ENCODE measurements at places on chromosomes 4 and X.
A peak's percentile ranks its signal among the peaks of the same experiment; 100 is the strongest.

DNA sequence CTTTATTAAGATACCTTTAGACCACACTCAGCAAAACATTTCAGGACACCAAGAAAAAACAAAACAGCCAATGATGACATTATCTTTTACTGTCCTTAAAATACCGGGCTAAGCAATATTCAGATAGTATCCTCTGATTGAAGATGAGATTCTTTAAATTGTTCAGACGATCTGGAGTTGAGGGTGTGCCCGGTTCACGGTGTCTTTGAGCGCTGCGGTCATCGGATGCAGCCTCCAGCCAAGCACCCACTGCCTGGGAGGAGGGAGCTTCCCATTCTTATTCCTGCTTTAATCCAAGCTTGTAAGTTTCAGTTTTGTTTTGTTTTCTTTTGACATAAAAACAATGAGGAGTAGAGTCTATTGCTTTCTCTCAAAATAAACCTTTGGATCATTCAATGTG is 14.1 kb downstream of the FAM149A start:
- no peak for DNase-seq

- DNase-seq: no peak
Measured at GRCh38 chr4:36027203-36027602, 217.1 kb downstream of the ARAP2 start.

DNA sequence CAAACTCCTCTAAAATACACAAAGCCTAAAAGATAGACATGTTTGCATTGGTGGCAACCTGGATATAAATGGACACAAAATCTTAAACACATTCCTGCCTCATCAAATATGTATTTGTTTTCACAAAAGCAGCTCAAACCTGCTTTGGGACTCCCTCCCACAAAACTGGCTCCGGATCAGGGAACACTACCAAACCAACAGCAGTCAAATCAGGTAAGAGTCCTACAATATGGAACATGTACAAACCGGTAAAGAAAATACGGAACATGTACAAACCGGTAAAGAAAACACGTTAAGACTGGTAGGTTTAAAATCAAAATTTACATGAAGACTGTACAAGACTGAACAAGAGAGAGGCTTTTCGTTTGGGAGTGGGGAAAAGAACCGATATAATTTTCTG is 4.3 kb downstream of the AMTN start:
- DNase-seq: no peak

DNA sequence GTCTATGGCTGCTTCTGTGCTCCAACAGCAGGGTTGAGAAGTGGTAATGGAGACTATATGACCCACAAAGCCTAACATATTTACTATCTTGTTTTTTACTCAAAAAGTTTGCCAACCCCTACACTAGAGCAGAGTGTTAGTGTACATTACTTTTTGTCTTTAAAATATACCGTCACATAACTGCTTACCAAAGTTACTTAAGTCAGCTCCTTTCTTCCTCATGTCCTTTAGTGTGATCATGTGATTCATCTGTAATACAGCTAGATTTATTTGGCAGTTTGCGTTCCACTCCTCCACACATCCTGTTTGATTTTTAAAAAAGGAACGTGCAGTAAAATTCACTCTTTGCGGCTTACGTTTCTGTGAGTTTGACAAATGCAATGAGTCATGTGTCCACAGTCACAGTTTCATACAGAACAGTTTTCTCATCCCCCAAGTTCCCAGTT is 162.4 kb upstream of the GPRIN3 start:
- no peak for DNase-seq

GRCh38 chr4:145388043-145388442 is 93.6 kb upstream of the SMAD1 start:
- DNase-seq: no peak

DNA sequence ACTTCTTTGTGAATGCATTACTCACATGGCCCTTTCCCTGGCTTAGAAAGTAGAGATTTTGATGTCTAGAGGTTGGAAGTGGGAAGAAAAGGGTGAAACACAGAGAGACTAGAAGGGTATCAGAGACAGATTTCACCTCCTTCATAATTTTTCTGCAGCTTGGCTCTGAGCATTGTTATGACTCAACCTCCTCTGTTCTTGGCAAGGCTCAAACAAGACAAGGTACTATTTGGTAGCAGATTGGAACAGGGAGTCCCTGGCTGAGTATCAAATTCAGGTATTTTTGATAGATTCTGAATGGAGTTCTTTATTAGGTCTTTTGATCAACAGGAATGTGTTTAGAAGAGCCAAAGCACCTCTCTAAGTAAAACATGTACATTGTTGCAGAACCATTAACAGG is 146.3 kb upstream of the CHRDL1 start:
- no peak for DNase-seq

DNA sequence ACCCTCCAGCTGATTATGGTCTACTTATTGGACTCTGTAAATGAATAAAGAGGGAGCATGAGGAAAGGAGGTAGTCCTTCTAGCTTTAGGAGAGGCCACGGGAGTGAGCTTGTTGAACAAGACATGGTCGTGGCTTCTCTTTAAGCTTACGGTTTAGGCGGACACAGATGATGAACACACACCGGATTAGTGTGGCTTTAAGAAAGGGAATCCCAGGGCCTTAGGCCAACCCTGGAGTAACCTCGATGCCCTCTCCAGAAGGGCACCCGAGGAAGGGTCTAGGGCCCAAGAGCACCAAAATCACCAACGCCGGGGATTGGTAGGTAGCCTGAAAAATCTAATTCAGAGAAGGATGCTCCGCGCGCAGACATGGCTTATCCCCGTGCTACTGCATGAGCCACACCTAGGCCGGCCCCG is 39.4 kb downstream of the ERVMER34-1 start:
- no peak for DNase-seq

DNA sequence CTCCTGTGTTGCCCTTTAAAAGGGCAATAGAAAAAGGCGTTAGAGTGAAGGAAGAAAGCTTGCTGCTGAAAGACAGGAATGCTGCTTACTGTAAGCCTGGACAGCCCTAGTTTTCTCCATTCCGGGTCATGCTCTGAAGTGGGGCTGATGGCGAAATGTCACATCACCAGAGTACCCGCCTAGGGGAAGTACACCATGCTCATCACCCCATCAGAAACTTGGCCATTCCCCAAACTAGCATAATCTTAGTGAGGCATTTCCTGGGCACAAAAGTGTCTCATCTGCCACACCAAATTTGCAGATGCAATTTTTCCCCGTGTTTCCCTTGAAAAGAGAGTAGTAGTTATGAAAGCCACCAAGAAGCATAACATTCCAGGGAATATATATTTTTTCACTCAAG is 47.8 kb upstream of the CAMK2D start:
- DNase-seq: no peak

DNA sequence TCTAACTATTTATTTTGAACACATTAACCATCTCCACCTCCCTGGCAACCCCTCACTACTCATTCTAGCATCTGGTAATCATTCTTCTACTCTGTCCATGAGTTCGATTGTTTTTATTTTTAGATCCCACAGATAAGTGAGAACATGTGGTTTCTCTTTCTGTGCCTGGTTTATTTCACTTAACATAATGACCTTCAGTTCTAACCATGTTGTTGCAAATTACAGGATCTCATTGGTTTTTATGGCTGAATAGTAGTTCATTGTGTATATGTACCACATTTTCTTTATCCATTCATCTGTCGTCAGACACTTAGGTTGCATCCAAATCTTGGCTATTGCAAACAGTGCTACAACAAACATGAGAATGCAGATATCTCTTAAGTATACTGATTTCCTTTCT is 33.4 kb upstream of the FAM47B start:
- DNase-seq: no peak

GRCh38 chrX:97705936-97706335 is 822.2 kb downstream of the RPA4 start:
- DNase-seq: no peak

GRCh38 chrX:45842926-45843315 is 642.2 kb upstream of the DIPK2B start:
- DNase-seq: no peak

DNA sequence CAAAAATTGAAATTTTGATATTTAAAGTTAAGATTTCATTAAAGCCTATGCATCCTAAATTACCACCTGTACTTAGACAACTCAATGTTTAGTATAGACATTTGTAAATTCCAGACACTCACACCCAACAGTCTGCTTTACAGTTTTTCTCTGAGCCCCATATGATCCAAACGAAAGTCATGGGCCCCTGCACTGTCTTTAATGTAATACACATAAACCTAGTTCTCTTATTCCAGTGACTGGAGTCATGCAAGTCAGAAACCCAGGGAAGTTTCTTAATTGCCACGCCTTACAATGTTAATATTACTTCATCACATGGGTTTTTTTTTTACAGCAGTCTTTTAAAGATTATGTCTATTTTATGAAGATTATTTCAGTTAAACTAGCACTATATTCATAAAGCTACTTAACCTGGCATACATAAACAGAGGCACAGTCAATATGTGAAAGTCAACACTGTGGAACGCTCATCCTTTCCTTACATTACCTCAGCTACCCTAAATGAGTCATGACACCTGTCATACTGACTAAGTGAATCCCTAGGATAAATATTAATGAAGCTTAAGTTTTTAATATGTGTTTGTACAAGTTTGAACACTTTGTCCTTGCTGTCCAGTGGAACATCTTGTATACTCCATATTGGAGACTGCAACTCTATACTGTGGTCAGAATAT is 67.7 kb upstream of the H2AZ1 start:
- no peak for DNase-seq

DNA sequence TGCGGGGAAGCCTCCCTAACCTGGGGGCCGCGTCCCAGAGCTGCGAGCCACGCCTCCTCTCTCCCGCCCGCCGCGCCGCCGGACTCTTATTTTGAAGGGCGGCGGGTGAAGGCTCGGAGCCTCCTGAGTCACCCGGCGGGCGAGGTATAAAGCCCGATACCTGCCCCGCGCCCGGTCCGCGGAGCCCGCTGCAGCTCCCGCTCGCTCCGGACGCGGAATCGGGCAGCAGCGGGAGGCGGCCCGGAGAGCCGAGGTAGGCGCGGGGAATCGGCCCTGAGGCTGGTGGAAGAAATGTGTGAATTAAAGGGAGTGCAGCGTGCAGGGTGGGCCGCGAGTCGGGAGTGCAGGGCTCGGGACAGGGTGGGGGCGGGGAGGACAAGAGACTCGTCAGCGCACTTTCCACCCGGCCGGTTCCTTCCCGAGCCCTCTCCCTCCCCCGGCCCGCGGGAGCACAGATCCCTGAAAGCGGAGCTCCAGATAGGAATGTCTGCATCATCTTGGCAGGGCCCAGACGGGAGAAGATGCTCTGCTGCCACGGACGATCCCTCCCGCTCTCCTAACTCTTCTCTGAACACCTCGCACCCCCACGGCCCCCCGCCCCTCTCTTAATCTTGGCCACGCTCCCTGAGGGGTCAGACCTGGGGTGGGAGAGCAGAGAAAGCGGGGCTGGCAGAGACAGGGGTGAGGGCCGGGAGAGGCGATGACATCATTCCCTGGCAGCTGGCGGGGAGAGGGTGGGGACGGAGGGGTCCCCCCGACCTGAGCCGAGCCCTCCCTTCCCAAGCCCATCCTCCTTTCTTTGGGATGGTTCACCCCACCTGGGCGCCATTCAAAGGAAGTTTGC is 177.9 kb downstream of the CBR4 start:
- DNase-seq: peak; percentile 39

- DNase-seq: peak; percentile 78
Measured at GRCh38 chr4:88592600-88593448, 544 bp downstream of the HERC3 start.

DNA sequence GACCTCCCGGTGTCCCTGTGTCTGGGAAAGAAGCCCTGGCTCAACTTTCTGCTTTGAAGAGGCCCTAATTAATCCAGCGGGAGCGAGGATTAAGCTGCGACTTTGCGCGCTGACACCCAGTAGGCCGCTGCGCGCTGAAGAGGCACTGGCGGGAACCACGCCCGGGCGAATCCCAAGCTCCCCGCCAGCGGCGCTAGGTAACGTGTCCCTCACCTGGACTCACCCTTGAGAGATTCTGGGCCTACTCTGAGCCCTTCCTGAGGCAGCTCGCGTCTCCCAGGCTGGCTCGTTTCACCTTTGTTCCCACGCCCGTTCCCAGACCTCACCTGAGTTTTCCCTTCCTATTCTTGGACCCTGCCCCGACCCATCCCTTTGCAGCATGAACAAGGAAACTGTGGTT is 616 bp upstream of the KLHL34 start:
- DNase-seq: no peak

- DNase-seq: no peak
Measured at GRCh38 chrX:151711787-151712186, 4.0 kb upstream of the FATE1 start.

DNA sequence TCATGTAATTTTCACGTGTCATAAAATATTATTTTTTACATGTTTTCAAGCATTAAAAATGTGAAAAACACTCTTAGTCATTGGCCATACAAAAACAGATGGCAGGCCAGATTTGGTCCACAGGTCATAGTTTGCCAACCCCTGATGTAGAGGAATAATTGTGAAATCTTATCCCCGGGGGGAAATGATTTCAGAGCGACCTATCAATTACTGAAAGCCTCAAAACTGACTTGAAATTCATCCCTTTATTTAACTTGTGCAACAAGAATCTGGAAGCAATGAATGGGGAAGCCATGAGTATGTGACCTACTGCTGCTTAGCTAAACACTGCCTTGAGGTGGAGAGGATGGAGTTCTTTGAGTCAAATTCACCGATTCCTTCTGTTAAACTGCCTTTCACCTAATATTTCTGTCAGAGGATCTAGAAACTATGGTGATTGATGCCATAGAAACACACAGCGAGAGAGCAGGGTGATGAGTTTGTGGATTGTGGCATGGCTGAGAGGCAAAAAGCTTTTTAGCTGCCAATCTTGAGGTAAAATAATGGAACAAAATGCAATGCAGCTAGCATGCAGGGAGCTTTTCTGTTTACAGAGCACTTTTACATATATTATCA is 30.3 kb upstream of the BRS3 start:
- DNase-seq: no peak

- DNase-seq: no peak
Measured at GRCh38 chr4:109930464-109930863, 17.8 kb downstream of the EGF start.

DNA sequence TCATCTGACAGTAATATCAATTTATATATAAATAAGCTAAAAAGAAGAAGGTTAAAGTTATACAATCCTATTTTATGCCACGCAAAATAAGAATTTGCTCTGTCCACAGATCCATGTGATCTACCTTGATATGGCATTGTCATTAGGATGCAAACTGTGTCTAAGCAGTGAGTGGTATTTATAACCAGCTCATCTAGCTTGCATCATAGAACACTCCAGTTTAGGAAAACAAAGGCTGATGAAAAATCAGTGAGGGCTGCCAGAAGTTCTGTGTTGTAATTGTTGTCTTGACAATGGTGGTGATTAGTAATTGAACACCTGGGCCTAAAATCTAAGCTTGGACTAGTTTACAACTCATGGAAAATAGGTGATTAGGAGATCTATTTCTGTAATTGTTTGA is 111.0 kb downstream of the CPE start:
- DNase-seq: no peak

- DNase-seq: no peak
Measured at GRCh38 chr4:185257086-185257485, 47.7 kb downstream of the SNX25 start.

DNA sequence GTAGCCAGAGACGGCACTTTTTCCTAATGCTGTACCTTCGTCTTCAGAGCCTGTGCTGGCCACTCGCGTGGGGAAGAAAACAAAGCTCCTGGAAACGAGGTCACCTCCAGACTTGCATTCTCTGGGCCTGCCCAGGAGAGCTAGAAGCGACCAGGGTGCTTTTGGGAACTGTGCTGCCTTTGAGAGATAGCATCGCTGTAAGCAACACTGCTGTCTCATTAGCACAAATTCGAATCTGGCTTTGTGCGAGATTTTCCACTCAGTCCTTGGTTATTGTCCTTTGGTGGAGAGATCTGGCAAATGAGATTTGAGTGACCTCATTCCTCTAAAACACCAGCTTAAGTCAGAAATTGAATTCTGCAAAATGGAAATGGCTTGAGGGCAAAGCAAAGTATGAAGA is 66.1 kb upstream of the TLR3 start:
- DNase-seq: no peak

- DNase-seq: no peak
Measured at GRCh38 chr4:137905930-137906329, 336.2 kb downstream of the SLC7A11 start.

Data from stimulated activated CD8-positive, alpha-beta memory T cell treated with anti-CD3 and anti-CD28 coated beads, Interleukin-12 subunit alpha, Interleukin-12 subunit beta, amount 100 ng/mL, for 4 hours (primary cell).